Effector memory CD8-positive, alpha-beta T cell (primary cell): ENCODE measurements at places on chromosomes 3 and 15.

- no peaks in the 10 kb centered on the region for H3K36me3 ChIP-seq
- no peaks in the 10 kb centered on the region for H3K27me3 ChIP-seq
- no peak overlapping the region for H3K27ac ChIP-seq
- DNase-seq = no peak
Observed at GRCh38 chr15:32743411-32744140, 25.8 kb downstream of the GREM1 start.

- no peak overlapping the region for H3K4me3 ChIP-seq
- DNase-seq = no peak
- H3K27ac ChIP-seq = no peak overlapping the region
Observed at GRCh38 chr3:147518465-147518864, 109.3 kb downstream of the ZIC1 start.

DNA sequence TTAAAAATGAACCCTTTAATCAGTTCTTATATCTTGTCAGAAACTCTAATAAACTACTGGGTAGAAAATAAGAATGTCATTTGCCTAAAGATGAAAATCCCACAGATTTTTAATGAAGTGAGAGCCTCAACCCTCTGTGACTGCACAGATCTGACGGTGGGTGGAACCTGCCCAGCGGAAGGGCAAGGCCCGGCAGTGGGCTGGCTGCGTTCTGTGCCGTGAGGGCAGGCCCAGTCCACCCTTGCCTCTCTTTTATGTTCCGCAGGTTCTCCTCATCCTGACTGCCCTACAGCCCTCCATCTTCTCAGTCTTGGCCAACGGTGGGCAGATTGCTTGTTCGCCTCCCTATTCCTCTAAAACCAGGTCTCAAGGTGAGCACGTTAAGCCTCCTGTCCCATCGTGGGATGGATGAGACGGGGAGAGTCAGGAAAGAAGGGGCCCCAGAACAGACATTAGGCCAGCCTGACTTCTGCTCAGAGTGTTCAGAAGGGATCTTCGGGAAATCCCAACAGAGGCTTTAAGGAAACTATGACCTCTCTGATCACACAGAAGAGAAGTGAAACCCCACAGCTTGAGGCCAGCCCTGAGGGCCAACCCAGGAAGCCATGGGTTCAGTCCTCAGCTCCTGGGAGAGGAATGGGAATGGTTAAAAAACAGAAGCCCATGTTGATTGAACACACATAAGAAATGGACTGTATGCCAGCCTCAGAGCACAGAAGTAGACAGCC lies 16.0 kb downstream of the SLC51A start:
- peaks cover 9% of the 10 kb centered on the region for H3K4me1 ChIP-seq
- H3K4me3 ChIP-seq = no peak overlapping the region
- H3K36me3 ChIP-seq = peaks cover 11% of the 10 kb centered on the region
- DNase-seq = no peak
- H3K27me3 ChIP-seq = no peaks in the 10 kb centered on the region

DNA sequence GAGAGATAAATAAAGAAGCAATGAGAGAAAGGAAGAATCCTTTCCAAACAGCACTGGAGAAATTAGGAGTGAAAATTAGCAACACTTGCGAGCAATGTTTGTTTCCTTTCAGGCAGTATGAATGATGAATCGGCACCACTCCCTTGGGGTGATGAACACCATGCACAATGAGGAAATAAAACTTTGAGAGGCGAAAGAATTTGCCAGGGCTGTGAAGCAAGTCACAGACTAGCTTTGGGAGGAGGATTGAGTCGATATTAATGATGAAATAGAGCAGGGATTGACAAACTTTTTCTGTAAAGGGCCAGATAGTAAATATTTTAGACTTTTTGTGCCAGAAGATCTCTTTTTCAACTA lies 237.7 kb downstream of the AGBL1 start:
- peaks cover 9% of the 10 kb centered on the region for H3K27me3 ChIP-seq
- DNase-seq = no peak
- H3K4me1 ChIP-seq = peaks cover 10% of the 10 kb centered on the region
- no peak overlapping the region for H3K4me3 ChIP-seq
- H3K27ac ChIP-seq = no peak overlapping the region

DNA sequence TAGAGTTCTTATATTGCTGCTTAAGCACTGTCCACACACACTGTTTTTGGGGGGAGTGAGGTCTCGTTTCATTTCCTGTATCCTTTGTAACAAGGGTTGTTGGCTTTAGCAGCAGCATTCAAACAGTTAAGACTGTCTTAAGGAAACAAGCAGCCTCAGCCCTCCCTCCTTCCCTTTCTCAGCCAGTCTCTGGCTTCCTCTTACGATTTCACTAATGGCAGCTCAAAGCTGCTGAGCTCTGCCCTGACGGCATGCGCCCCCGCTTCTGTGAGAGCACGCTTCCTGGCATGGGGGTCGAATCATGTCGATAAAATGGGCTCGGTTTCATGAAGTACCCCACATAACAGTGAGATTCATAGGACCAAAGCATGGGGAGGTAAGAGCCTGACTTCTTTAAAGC lies 105.0 kb downstream of the KLHL25 start:
- peak overlapping the region; percentile 86 for H3K4me3 ChIP-seq
- peak overlapping the region; percentile 92 for H3K27ac ChIP-seq
- peak; percentile 63 for DNase-seq
- H3K4me1 ChIP-seq = peaks cover 36% of the 10 kb centered on the region

GRCh38 chr3:78165876-78166275 lies 1126.0 kb downstream of the ROBO2 start:
- no peak for DNase-seq
- no peak overlapping the region for H3K27ac ChIP-seq
- H3K4me1 ChIP-seq = no peaks in the 10 kb centered on the region
